T-cell (primary cell): ENCODE measurements at places on chromosomes 1 and 21.

- DNase-seq = no peak
Observed at GRCh38 chr1:27724961-27725373, 794 bp upstream of the FAM76A start.

DNA sequence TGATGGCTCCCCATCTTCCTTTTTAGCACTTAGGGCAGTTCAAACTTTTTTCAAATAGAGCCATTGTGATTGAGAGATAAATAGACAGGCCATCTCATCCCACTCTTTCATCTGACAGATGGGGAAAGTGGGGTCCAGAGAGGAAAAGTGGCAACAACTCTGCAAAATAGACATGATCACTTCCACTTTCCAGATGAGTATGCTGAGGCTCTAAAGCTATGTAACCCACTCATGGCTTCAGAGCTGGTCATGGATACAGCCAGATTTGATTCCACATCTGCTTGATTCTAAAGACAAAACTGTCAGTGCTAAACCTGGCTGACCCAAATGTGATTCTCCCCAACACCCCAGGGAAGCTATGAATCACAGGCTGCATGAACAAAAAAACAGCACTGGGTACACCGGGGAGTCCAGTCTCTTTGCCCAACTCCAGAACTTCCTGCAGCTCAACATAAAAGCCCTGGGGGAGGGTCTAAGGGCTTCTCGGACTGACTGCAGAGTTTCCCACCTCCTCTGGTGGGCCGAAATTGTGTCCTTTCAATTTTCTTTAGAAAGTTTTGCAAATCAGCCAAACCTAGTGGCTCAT, 59.3 kb downstream of the PLPP3 start:
- DNase-seq = no peak

GRCh38 chr1:98001764-98002163, 80.9 kb upstream of the DPYD start:
- DNase-seq = no peak

GRCh38 chr21:43210454-43211071, 41.8 kb downstream of the CRYAA start:
- DNase-seq = no peak

- DNase-seq = no peak
Observed at GRCh38 chr1:101293461-101294051, 56.7 kb downstream of the S1PR1 start.

GRCh38 chr1:161182214-161182613, 4.9 kb upstream of the B4GALT3 start:
- peak; percentile 42 for DNase-seq

- DNase-seq = no peak
Observed at GRCh38 chr1:73096841-73097240, 814.5 kb upstream of the NEGR1 start.

DNA sequence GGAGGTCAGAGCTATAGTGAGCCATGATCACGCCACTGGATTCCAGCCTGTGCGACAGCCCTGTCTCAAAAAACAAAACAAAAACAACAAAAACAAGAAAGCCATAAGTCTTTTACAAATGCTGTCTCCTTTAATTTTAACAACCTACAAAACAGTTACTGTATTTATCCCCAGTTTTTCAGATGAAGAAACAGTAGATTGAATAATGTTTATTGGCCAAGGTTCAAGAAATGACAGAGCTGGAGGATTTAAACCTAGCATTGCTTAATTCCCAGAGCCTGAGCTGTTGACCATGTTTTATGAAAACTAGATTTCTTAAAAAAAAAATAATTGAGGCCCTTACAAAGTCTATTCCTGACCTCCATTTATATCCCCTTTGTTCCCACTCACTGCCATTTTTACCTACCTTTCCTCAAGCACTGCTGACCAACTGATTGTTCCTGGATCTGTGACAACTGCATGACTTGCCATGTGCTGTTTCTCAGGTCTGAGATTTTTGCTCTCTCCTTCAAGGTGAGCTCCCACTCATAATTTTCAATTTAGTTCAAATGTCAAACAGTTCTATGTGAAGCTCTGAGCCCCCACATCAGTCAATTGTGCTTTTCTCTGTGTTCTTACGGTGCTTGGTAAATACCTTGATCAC, 140.8 kb downstream of the CHRM3 start:
- no peak for DNase-seq

- no peak for DNase-seq
Observed at GRCh38 chr21:35932232-35932911, 128.0 kb downstream of the SETD4 start.

DNA sequence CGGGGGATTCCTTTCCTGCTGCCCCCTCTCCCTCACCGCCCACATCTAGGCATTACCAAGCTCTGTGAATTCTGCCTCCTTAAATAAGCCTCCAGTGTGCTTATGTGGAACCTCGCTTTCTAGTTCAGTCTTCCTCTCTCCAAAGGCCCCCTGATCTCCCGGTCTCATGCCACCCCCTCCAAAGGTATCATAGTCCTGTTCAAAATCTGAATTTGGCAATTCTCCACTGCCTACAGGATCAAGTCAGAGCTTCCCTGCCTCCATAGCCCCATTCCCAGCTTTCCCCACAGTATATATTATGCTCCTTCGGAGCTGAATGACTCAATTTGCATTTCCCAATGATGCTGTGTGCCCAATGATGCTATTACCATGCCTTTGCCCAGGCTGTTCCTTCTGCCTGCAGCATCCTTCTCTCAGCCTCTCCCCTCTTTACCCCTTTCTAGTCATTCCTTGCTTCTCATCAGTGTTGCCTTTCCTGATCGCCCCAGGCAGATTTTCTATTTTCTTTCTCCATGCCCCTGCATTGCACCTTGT, 1.7 kb downstream of the AZIN2 start:
- no peak for DNase-seq

DNA sequence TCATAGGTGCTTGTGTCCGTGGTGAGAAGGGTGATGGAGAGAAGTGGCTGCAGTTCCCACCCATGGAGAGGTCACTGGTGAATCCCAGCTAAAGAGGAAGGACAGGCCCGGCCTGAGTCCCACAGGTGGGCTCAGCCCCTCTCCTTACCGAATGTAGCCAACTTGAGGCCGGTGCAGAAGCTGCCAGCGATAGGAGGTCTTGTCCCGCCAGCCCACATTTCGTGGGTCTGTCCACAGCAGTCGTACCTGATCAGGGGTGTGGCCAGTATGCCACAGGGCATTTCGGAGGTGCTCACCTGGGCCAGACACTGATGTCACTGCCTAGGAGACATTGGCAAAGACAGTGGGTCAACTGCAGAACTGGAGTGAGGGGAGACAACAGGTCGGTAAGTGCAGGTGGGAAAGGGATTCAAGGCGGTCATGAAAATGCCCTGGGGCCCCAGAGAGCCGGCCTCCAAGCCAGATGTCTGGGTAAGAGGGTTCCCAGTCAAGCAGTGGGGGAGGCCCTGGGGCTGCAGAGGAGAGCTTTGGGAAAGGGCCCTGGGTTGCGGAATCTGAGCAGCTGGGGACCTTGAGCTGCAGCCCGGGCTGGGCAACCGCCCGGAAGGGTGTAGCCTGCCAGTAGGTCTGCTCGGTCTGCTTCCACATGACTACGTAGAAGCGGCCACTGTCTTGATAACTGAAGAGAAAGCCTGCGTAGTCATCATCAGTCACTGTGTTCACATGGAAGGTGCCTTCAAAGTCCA, 10.6 kb downstream of the THBS3 start:
- no peak for DNase-seq

GRCh38 chr1:10986525-10986890, 25.9 kb upstream of the TARDBP start:
- no peak for DNase-seq

DNA sequence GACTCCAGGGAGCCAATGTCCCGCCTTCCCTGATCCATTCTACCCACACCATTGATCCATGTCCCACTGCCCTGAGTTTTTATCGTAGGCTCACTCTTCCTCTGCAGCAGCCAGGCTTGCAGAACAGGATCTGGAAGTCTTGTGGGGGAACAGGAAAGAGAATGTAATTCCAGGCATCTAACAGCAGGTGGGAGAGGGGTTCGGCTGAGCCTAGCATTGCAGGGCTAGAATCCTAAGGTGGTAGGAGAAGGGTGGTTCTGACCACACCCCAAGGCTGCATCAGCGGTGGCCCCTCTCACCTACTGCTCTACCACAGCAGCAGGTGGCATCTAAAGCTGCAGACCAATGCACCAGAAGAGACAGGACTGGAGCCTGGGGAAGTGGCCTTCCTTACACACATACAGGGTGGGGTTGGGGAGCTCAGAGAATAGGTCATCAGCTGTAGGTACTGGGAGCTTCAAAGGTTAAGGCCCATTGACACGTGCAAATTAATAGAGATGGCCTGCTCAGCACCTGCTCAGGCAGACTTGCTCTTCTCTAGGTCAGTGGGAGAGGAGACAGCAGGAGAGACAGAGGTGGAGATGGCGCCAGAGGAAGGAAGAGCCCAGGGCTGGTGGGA, 20.5 kb downstream of the KNCN start:
- no peak for DNase-seq

GRCh38 chr1:159882527-159882862, 17.5 kb downstream of the CFAP45 start:
- no peak for DNase-seq

DNA sequence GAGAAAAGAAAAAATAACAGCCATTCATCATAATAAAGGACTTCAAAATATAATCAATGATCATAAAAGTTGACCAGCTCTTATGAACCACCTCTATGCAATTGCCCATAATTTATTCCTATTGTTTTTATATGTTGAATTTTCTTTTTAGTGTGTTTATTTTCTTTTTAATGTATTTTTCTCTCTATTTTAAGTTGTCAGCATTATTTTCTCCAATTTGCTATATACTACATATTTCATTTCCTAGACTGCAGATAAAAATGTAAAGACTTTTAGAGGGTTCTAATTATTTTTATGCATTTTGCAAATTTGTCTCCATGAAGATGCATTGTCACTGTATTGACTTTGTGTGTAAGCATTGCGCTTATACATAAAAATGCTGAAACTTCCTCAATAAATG, 58.4 kb downstream of the MROH9 start:
- DNase-seq = no peak

GRCh38 chr1:243642936-243643335, 207.1 kb downstream of the AKT3 start:
- no peak for DNase-seq

DNA sequence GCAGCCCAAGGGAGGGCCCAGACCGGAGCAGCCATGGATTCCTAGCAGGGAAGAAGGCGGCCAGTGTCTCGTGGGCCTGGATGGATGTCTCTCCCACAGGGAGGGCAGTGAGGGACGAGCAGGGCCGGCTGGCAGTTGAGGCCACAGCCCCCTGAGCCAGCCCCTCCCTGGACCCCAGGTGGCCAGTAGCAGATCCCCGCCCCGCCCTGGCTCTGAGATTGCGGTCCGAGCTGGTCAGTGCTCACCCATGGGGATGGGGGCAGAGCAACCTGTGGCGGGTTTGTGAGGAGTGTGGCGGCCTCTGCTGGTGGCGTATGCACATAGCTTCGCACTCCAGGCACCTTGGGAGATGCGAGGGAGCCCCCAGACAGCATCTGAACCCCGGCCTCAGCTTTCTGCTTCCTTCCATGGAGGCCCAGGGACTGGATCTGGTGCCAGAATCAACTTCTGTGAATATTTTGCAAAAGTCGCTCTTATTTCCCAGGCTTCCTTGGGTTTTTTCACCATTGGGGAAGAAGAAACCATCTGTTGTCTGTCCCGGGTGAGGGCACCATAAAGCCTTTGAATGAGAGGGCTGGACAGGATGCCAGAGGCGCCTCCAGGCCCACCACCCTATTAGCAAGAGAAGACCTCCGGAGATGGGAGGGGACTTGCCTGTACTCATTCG, 8.4 kb upstream of the KCNN3 start:
- DNase-seq = peak; percentile 56

DNA sequence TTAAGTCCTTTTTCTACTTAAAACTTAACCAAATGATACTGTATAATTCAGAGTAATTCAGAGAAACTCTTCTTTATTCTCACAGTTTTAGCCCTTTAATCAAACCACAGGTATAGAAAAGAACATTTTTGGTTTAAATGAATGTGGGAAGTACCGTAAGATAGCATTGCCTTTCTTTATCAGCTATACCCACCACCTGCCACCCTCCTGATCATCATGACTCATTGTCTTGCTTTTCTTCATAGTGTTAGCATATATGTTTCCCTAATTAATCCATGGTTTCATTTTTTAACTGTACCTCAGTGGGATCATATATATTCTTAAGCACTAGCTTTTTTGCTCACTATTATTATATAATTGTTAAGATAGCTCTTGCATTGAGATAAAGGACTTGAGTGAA, 27.5 kb upstream of the ANGPTL1 start:
- DNase-seq = no peak

DNA sequence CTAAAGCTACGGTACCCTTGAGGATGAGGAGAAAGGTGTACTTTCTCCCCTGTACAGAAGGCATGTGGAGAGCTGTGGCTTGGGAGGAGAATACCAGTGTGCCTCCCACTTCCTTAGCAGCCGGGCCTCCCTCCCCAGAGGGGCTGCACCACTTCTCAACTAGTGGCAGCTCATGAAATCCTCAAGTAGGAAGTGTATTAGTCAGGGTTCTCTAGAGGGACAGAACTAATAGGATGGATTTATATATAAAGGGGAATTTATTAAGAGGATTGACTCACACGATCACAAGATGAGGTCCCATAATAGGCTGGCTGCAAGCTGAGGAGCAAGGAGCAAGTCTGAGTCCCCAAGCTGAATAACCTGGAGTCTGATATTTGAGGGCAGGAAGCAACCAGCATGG, 53.1 kb upstream of the PPP2R5A start:
- DNase-seq = no peak

DNA sequence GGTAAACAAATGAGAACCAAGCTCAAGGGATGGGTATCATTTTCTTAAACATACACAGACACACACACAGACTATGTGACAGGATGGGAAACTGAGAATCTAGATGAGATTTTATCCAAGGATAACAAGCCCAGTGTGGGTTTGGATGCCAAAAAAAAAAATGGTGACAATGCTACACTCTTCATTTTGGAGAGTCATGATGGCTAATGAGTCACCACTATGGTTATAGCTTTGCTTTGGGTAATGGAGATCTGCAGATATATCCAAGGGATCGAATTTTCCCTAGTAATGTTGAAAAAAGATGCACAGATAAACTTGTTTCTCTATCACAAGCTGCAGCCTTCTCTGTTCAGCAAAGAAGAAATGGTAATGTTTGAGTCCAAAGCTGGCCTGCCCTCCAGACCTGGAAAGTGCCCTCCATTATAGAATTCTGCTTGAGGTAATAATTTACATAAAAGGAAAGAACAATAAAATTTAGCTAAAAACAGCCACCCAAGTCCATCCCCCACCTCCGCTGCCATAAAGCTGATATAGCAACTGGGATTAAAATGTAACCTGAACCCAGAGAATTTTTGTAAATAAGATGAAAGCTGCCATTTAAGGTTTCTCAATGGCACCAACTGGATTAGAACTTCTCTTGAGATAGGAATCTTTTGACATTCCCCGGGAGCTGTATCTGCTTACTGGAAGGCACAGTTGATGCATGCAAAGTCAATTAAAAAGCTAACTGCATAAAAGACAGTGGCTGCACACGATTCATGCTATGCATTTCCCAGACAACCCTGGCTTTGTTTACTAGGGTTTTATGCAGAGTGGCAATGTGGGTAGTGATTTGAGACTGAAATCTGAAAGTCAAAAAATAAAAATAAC, 395.2 kb upstream of the LYPLAL1 start:
- DNase-seq = no peak

GRCh38 chr1:212683357-212683722, 16.3 kb downstream of the BATF3 start:
- DNase-seq = no peak
